ENCODE measurements at places on chromosomes 13 and 19.

GRCh38 chr19:13119627-13120026, 1.6 kb downstream of the NACC1 start:
- H3K27ac ChIP-seq = peak overlapping the region; percentile 50
- H3K4me3 ChIP-seq = peak overlapping the region; percentile 77
- no peak for DNase-seq
- H3K27me3 ChIP-seq = no peaks in the 10 kb centered on the region
- peaks cover 69% of the 10 kb centered on the region for H3K4me1 ChIP-seq

GRCh38 chr13:106029676-106030290, 505.7 kb downstream of the EFNB2 start:
- H3K36me3 ChIP-seq = no peaks in the 10 kb centered on the region
- no peaks in the 10 kb centered on the region for H3K4me1 ChIP-seq
- no peak overlapping the region for H3K27ac ChIP-seq

- DNase-seq = no peak
- no peaks in the 10 kb centered on the region for H3K36me3 ChIP-seq
- no peak overlapping the region for H3K27ac ChIP-seq
Observed at GRCh38 chr13:78035500-78035899, 116.9 kb upstream of the EDNRB start.

- no peak overlapping the region for H3K27ac ChIP-seq
- DNase-seq = no peak
- H3K27me3 ChIP-seq = no peaks in the 10 kb centered on the region
- H3K4me3 ChIP-seq = no peak overlapping the region
Observed at GRCh38 chr19:18729933-18730530, 46.6 kb downstream of the CRTC1 start.

GRCh38 chr13:84497613-84498012, 615.3 kb upstream of the SLITRK1 start:
- no peaks in the 10 kb centered on the region for H3K27me3 ChIP-seq
- H3K4me1 ChIP-seq = no peaks in the 10 kb centered on the region
- no peaks in the 10 kb centered on the region for H3K36me3 ChIP-seq
- no peak overlapping the region for H3K27ac ChIP-seq

- no peak overlapping the region for H3K27ac ChIP-seq
- no peak overlapping the region for H3K4me3 ChIP-seq
- H3K4me1 ChIP-seq = peaks cover 9% of the 10 kb centered on the region
- DNase-seq = no peak
- no peaks in the 10 kb centered on the region for H3K27me3 ChIP-seq
Observed at GRCh38 chr19:9427941-9428340, 7.4 kb downstream of the ZNF266 start.

- no peak overlapping the region for H3K27ac ChIP-seq
- H3K27me3 ChIP-seq = peaks cover 10% of the 10 kb centered on the region
- DNase-seq = no peak
- H3K4me1 ChIP-seq = peaks cover 41% of the 10 kb centered on the region
- H3K36me3 ChIP-seq = no peaks in the 10 kb centered on the region
Observed at GRCh38 chr13:50845211-50845610, 1.7 kb upstream of the DLEU7 start.

DNA sequence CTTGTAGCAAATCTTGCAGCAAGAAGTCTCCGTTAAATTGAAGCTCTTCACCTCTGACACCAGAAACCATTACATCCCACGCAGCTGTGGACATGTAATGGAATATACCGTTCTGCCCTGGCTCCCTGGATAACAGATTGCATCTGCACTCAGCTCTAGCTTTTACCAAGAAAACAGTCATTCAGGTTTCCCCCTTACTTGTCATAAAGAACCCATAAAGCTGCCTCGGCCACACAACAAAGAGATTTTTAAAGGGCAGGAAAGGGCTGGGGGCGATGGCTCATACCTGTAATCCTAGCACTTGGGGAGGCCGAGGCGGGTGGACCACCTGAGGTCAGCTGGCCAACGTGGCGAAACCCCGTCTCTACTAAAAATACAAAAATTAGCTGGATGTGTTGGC, 127.6 kb upstream of the RFC3 start:
- no peak overlapping the region for H3K27ac ChIP-seq
- no peaks in the 10 kb centered on the region for H3K36me3 ChIP-seq
- H3K4me3 ChIP-seq = no peak overlapping the region
- H3K27me3 ChIP-seq = no peaks in the 10 kb centered on the region
- H3K4me1 ChIP-seq = no peaks in the 10 kb centered on the region

DNA sequence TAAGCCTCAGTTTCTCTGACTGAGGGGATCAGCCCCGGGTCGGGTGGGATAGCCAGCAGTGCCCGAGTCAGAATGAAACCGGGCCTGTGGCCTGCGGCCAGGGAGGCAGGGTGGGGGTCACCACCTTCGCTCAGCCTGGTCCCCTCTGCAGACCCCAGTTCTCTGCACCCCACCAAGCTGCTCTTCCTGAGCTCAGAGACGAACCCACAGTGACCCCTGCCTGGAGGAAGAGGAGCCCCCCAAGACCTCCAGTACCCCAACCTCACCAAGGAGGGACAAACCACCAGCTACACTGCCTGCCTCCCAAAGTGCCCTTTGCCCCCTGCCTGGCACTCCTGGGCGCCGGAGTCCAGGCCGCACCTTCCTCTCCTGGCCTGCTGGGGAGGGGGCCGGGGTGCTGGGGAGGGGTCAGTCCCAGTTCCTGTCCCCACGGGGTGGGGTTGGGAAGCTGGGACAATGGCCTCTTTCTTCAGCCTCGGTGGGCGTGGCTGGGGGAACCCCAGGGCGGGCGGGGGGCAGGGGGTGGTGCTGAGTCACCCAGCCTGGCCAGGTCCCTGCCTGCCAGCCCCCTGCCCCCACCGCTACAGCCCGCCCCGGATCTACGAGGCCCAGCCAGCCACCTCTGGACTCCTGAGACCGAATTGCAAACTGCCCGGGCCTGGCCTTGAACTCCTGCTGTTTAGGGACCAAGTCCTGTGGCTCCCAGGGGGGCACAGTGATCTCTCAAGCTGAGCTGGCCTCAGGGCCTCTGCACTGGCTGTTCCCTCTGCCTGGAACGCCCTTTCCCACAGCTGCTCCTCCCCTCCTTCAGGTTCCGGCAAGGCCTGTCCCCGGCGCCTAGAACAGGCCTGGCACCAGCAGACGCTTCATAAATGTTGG, 14.3 kb downstream of the ZBTB7A start:
- no peak for DNase-seq
- no peaks in the 10 kb centered on the region for H3K27me3 ChIP-seq
- peaks cover 30% of the 10 kb centered on the region for H3K4me1 ChIP-seq

DNA sequence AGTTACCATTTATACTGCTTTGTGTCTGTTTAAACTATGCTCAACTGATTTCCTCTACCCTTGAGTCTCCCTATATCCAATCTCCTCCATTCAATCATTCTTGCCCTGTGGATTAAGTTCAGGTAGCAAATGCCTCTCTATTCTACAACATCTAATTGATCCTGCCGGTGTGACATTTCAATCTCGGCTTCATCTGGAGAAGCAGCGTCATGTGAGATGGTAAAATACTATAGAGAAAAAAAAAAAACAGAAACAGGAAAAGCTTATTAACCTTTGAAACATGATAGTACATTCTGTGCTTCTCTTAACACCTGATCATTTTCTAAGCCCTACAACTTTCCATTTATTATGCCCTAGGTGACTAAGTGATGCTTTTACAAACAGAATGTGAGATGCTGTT, 89.4 kb downstream of the KCTD12 start:
- no peaks in the 10 kb centered on the region for H3K27me3 ChIP-seq
- no peak overlapping the region for H3K4me3 ChIP-seq
- H3K27ac ChIP-seq = no peak overlapping the region
- no peak for DNase-seq
- no peaks in the 10 kb centered on the region for H3K36me3 ChIP-seq

- H3K27ac ChIP-seq = no peak within 1 kb of the TSS
- DNase-seq = peak; percentile 18
- peaks cover 14% of the 10 kb centered on the region for H3K27me3 ChIP-seq
- H3K4me1 ChIP-seq = peaks cover 29% of the 10 kb centered on the region
- peak within 1 kb of the TSS; percentile 77 for H3K4me3 ChIP-seq
- peaks cover 4% of the 10 kb centered on the region for H3K36me3 ChIP-seq
Observed at GRCh38 chr13:52405767-52406494, at the start of gene THSD1. THSD1 (minus strand) TSS chr13:52406172; CDS start chr13:52402600, 3,572 bp downstream.

- peaks cover 59% of the 10 kb centered on the region for H3K36me3 ChIP-seq
- H3K4me3 ChIP-seq = no peak overlapping the region
- H3K4me1 ChIP-seq = no peaks in the 10 kb centered on the region
- no peaks in the 10 kb centered on the region for H3K27me3 ChIP-seq
Observed at GRCh38 chr13:45024847-45025246, 35.5 kb downstream of the GPALPP1 start.

GRCh38 chr13:90757127-90757680, 590.3 kb upstream of the MIR17HG start:
- no peaks in the 10 kb centered on the region for H3K27me3 ChIP-seq
- no peak overlapping the region for H3K27ac ChIP-seq
- H3K36me3 ChIP-seq = no peaks in the 10 kb centered on the region

GRCh38 chr13:94827566-94827965, 115.2 kb upstream of the SOX21 start:
- no peaks in the 10 kb centered on the region for H3K36me3 ChIP-seq
- H3K4me3 ChIP-seq = no peak overlapping the region
- H3K27me3 ChIP-seq = peaks cover 2% of the 10 kb centered on the region
- H3K4me1 ChIP-seq = no peaks in the 10 kb centered on the region

DNA sequence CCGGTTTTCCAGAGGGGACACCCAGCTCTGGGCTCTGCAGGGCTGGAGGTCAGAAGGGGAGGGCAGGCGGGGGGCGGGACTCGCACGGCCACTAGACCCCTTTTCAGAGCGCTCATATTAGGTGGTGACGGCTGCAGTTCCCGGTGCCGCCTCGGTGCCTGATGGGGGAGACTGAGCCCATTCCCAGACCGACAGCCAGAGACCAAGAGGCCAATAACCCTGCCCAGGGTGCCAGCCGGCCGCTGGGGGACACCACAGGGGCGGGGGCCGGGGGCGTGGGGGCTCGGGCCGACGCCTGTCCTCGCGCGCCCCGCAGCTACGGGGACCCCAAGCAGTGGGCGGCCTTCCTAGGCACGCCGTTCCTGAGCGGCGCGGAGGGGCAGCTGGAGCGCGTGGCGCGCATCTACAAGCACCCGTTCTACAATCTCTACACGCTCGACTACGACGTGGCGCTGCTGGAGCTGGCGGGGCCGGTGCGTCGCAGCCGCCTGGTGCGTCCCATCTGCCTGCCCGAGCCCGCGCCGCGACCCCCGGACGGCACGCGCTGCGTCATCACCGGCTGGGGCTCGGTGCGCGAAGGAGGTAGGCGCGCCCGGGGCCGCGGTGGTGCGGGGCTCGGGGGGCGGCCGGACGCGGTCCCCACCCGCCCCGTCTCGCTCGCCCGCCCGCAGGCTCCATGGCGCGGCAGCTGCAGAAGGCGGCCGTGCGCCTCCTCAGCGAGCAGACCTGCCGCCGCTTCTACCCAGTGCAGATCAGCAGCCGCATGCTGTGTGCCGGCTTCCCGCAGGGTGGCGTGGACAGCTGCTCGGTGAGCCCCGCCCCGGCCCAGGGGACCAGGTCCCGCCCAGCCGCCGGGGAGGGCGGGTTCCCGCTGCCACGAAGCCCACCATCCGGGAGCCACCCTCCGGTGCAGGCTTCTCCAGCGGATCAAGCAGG, 2.4 kb downstream of the TIMM13 start:
- no peaks in the 10 kb centered on the region for H3K27me3 ChIP-seq
- DNase-seq = no peak

DNA sequence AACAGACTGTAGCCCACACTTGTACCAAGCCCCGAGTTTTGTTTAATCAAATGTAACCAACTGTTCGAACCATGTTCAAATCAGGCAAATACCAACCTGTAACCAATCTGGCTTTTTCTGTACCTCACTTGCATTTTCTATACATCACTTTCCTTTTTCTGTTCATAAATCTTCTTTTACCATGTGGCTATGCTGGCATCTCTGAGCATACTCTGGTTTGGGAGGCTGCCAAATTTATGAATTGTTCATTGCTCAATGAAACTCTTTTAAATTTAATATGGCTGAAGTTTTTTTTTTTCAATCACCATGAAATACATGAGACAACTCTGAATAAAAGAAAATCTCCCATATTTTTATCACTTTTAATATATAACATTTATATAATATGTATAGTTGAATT, 256.1 kb downstream of the SLITRK6 start:
- no peak overlapping the region for H3K27ac ChIP-seq
- H3K4me3 ChIP-seq = no peak overlapping the region
- DNase-seq = no peak
- no peaks in the 10 kb centered on the region for H3K36me3 ChIP-seq

GRCh38 chr19:56159009-56159559, 16.7 kb upstream of the GALP start:
- no peak for DNase-seq
- H3K27ac ChIP-seq = no peak overlapping the region
- no peaks in the 10 kb centered on the region for H3K27me3 ChIP-seq
- H3K4me3 ChIP-seq = no peak overlapping the region

GRCh38 chr19:53659292-53659691, 27.5 kb downstream of the DPRX start:
- no peak for DNase-seq
- no peaks in the 10 kb centered on the region for H3K4me1 ChIP-seq
- no peaks in the 10 kb centered on the region for H3K36me3 ChIP-seq
- no peaks in the 10 kb centered on the region for H3K27me3 ChIP-seq
- H3K27ac ChIP-seq = no peak overlapping the region

GRCh38 chr19:55341595-55342531, 2.2 kb downstream of the KMT5C start:
- H3K4me1 ChIP-seq = peaks cover 31% of the 10 kb centered on the region
- H3K27me3 ChIP-seq = peaks cover 3% of the 10 kb centered on the region
- H3K36me3 ChIP-seq = peaks cover 7% of the 10 kb centered on the region
- H3K27ac ChIP-seq = no peak overlapping the region
- no peak for DNase-seq

DNA sequence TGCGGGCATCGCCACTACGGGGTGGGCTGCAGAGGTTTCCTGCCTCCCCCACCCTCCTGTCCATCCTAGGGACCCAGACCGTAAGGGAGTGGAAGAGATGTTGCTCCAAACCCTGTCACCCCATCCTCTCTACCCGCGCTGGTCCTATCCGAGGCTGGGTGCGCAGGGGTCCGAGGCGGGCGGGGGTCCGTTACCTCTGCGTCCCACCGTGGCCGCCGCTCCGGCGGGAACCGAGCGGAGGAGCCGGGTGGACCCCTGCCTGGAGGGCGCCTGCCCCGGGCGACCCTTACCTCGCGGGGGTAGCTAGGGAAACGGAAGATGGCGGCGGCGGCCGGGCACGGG, at the start of gene DGKH:
TSS of gene DGKH (plus strand) at position 307 of the 342 bp plus-strand sequence. CDS start 126 bp downstream, outside the sequence.
- DNase-seq = peak; percentile 24
- H3K4me3 ChIP-seq = peak within 1 kb of the TSS; percentile 85
- no peaks in the 10 kb centered on the region for H3K36me3 ChIP-seq
- H3K27ac ChIP-seq = no peak within 1 kb of the TSS
